ENCODE measurements at places on chromosomes 6 and 20.

- DNase-seq = no peak
Observed at GRCh38 chr6:133726188-133726587, 162.7 kb upstream of the TCF21 start.

DNA sequence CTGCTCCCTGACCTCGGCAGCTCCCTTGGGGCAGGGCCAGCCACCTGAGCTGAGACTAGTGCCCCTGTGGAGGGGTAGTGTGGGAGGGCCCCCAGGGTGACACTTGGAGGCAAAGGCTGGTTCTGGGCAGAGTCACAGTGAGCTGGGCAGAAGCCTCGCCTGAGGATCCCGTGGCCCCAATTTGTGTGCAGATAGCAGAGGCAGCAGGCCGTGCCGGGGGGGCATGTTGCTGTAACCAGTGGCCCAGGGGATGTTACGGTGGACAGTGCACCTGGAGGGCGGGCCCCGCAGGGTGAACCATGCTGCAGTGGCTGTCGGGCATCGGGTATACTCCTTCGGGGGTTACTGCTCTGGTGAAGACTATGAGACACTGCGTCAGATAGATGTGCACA lies 2.9 kb downstream of the KLHDC3 start:
- DNase-seq = no peak

GRCh38 chr6:47391675-47392074 lies 82.0 kb upstream of the TNFRSF21 start:
- no peak for DNase-seq

- DNase-seq = no peak
Observed at GRCh38 chr6:17580518-17581048, 19.5 kb upstream of the FAM8A1 start.

GRCh38 chr6:133888929-133889556 lies at the start of gene TCF21:
Gene TCF21, plus strand, starts transcription at chr6:133889113. Its CDS starts 285 bp downstream, at chr6:133889398.
- DNase-seq = no peak

DNA sequence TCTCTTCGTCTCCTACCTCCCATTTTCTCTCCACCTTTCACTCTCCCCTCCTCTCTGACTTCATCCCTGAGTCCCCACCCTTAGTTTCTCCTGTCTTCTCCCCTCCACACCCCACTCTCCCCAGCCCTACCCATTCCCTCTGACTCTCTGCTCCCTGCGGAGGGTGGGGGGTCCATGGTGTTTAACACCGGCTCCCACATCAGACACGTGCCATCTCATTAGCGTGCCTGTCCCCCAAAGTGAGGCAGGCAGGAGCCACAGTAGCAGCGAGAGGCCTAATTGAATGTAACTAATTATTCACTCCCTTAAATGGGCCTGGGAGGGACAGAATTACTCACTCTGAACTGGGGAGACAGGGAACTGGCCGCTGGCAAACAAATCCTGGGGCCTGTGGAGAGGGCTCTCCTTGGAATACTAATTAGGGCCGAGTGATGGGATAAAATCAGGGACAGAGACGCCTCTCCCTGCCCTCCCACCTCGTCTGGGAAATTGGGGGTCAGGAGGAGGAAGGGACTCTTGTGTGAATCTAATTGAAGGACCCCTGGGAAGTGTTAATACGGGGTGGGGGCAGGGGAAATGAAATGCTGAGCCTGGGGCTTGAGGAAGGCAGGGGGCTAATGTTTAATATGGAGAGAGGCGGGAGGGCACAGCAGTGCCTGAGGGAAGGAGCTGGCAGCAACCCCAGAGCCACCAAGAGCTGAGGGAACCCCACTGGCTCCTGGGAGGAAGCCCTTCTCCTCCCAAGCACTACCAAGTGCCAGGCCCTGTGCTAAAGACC lies 17.9 kb downstream of the CD40 start:
- DNase-seq = no peak

- DNase-seq = no peak
Observed at GRCh38 chr20:49100972-49101371, 54.9 kb downstream of the CSE1L start.

DNA sequence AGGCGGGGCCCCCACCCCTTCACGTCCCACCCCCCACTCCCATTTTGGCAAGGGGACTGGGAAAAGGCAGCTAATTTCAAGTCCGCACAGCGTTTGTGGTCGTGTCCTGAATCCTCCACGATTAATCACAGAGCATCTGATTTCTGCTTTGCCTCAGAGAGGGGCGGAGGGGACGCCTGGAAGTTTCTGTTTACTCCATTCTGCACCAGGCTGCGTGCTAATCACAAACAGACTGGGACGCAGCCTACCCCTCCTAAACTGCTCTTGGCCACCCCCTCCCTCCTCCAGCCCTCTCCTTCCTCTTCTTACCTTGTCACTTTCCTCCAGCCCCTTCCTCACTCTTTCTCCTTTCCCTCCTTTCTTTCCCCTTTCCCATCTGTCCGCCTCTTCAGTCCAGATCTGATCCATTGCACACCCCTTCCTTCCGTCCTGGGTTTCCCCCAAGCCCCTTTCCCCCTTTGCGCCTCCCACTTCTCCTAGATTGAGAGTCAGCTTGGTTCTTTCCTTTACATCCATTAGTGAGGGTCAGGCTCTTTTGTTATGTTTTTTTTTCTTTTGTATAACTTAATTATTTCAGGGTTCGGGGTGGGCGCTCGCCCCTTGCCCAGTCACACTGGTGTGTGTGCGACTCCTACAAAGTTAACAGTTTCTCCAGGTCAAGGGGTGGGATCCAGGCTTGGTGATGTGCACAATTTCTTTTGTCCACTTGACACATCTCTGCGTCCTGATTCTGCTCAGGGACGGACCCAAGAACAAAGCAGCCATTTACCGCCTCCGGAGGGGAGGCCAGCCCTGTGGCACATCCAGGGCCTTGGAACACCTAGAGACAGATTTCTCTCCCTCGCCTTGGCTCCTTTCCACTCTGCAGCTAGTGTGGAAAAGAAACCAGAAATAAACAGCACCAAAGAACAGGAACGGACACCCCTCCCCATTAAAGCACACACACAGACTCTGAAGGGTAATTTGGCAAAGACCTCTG lies 520 bp upstream of the RIPOR3 start:
- no peak for DNase-seq

DNA sequence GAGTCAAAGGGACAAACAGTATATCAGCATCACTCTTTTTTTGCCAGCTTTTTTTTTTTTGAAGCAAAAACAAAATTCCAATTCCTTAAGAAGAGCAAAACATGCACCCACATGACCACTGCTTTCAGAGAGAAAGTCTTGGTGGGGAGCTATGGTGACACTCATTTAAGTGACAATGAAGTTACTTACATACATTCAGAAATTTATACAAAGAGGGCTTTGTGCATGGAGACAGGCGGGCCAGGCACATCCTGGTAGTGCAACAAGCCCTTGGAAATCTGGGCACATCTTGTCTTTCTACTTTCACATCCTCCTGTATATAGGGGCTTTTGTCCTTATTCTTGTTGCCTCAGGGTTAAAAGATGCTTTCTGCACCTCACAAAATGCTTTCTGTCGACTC lies 55.9 kb downstream of the IL22RA2 start:
- no peak for DNase-seq

DNA sequence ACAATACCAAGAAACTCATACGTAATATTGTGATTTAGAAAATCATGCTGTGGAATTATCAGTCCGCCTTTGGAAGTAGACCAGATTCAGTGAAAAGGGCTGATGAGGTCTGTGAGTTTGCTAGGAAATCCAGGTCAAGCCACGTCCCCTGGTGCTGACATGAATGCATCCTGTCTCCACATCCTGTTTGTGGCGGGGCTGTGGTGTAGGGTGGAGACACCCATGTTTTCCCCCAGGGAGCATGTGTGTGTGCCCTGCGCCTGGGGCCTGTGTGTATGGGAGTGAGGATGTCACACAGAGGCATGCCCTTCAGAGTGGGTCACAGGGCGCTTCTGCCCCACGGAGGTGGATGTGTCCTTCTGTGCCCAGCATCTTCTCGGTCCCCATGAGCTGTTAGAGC lies 109.1 kb downstream of the SASH1 start:
- DNase-seq = no peak

DNA sequence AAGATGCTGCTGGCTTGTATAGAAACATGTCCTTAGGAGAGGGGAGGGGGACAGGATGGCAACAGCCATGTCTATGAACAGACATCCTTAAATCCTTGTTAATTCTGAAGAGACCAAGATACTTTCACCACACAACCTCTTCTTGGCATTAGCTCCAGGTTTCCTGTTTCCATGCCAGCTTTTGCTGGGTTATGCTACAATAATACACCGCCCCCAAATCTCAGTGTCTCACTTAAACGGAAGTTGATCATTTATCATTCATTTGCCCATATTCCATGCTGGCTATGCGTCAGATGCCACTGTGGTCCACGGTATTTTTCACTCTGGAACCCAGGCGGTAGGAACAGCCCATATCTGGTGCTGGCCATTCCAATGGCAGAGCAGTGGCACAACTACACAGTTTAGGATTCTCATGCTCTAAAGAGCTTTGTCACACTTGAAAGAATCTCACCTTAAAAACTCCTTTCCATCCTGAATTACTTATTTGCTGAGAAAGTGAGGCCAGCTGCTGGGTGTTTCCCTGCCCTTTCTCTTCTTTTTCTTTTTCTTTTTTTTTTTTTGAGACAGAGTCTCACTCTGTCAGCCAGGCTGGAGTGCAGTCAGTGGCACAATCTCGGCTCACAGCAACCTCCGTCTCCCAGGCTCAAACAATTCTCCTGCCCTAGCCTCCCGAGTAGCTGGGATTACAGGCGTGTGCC lies 3.7 kb upstream of the RNASET2 start:
- DNase-seq = peak; percentile 9

DNA sequence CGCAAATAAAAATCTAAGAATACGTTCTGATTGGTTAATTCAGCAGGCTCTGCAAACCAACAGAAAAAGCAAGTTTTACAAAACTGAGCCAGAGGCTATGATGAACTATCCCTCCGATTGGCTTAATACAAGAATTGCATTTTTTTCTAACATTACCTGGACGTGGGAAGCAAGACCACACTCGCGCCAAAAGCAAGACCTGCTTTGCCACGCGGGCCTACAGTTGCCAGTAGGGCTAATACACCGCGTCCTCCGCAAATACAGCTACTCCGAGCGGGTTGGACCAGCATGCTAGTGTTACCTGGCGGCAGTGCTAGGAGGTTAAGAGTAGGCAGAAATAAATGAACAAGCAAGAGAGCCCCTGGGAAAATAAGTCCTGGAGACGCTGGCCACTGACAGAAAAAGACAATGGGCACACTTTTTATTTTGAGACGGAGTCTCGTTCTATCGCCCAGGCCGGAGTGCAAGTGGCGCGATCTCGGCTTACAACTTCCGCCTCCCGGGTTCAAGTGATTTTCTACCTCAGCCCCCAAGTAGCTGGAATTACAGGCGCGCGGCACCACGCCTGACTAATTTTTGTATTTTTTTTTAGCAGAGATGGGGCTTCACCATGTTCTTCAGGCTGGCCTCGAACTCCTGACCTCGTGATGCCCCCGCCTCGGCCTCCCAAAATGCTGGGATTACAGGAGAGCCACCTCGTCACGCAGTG lies 131.9 kb upstream of the BTN3A2 start:
- peak; percentile 42 for DNase-seq

DNA sequence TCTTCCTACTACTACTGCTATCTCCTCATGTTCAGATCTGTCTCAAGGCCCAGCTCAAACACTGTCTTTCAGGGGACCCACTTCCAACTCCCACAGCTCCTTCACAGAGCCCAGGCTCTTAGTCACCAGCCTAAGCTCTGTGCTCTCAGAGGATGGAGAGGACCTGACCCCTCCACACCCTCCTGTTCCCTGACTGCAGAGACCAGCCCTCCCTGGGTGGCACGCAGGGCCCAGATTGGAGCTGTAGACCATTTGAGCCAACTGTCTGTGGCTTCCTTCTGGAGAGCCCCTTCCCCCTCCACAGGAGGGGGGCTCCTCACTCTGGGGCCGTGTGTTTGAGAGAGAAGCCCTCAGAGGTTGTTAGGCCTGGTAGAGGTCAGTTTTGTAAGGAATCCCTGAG lies 9.8 kb downstream of the SNPH start:
- DNase-seq = no peak

GRCh38 chr6:169145496-169145895 lies 108.2 kb downstream of the THBS2 start:
- no peak for DNase-seq

DNA sequence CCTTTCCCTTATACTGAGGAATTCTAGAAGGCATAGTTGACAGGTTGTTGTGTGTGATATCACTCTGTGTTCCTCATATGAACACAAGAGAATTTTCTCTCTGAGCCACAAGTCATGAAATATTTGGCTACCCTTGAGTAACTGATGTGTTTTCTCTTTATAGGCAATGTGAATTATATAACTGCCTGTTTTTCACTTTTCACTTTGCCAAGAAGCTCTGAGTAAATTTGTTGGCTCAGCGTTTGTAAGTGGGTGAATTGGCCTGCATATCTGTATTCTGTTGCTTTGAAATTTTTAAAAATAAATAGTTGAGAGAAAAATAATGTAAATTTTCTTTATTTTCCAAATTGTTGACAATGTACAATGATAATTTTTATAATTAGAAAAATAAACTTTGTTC lies 5.2 kb upstream of the BTBD9 start:
- DNase-seq = no peak

GRCh38 chr6:10838794-10839333 lies 525 bp upstream of the MAK start:
- no peak for DNase-seq

GRCh38 chr20:24764794-24765202 lies 184.3 kb upstream of the CST7 start:
- no peak for DNase-seq

DNA sequence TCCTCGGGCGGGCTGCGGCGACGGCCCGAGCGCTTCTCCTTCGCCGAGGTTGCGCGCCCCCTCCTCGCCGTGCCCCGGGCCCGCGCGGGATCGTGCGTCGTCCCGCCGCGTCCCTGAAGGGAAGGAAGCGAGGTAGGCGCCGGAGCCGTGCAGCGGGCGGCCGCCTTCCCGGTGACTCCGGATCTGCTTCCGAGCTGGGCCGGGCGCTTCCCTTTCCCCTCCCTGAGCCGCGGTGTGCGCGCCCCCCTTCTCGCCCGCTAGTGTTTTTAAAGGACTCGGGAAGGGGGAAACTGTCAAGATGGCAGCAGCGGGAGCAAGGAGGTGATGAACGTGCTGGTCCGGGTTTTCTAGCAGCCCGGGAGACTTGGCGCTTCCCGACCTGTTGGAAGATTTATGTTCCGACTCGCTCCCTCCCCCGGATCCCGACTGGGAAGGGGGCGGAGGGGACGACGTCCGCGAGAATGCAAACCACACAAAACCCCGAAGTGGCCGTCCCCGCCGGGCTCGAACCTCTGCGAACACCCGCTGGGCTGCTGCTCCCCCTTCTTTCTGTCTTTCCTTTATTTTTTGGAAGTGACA lies 744 bp upstream of the FOXO3 start:
- DNase-seq = peak; percentile 67

GRCh38 chr6:33610779-33611732 lies 10.1 kb upstream of the ITPR3 start:
- DNase-seq = no peak

- no peak for DNase-seq
Observed at GRCh38 chr6:109865968-109866367, 112.1 kb upstream of the GPR6 start.

- peak; percentile 35 for DNase-seq
Observed at GRCh38 chr20:53652090-53652858, 58.6 kb upstream of the ZNF217 start.

Measured in HT-29 (cell line).